Activated gamma-delta T cell treated with anti-CD3 and anti-CD28 coated beads, Interleukin-2, amount 50 U/mL, for 16 hours (primary cell): ENCODE measurements at places on chromosomes 16 and 17.
A peak's percentile ranks its signal among the peaks of the same experiment; 100 is the strongest.

- DNase-seq = no peak
Observed at GRCh38 chr17:45334701-45335677, 18.2 kb upstream of the MAP3K14 start.

DNA sequence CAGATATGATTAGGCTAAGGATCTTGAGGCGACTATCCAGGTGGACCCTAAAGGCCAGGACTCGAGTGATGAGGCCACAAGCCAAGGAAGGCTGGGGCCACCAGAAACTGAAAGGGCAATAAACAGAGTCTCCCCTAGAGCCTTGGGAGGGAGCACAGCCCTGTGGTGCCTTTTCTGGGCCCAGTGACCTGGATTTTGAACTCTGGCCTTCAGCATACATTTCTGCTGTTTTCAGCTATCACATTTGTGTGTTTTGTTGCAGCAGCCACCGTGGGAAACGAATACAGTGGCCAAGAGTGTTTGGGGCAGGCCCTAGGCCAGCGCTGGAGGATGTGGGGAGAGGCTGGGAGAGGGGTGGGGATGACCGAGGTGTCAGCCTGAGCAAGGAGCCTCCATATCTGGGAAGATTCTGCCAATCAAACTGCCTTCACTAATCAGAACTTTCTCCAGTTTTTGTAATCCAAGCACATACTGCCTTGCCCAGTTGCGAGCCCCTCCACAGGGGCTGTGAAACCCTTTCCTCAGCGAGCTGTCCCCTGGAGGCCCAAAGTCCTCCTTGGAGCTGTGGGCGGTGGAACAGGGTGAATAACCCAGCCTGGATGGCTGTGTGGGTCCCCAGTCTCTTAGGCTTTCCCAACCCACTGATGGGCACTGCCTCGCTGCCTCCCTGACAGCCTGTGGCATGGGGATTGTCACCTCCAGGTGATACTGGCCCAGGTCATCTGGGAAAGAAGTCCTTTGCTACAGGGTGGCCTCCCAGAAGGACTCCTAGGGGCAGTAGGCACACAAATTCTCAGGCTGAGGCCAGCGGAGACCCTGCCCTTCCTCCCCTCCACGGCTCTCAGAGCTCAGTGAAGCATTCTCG is 16.8 kb downstream of the B9D1 start:
- DNase-seq = no peak

- no peak for DNase-seq
Observed at GRCh38 chr17:49358641-49359247, 3.3 kb downstream of the ZNF652 start.

- DNase-seq = no peak
Observed at GRCh38 chr17:13425390-13425789, 176.3 kb downstream of the HS3ST3A1 start.

DNA sequence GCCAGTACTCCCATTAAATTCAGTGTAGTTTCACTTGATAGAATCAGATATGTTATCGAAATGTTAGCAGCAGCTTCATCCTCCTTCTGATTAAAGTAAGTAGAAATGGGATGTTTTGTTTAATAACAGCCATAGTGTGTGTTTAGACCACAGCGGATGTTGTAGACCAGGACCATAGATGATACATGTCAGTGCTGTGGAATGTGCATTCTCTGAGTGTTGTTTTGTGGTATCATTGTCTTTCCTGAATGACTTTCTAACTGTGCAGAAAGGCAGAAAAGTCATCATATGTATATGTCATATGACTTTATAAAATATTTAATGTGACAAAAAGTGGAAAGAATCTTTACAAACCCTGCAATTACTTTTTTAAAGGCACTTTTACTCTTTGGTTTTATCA is 55.6 kb downstream of the CYLD start:
- DNase-seq = no peak

- peak; percentile 4 for DNase-seq
Observed at GRCh38 chr17:37570527-37571093, 38.6 kb downstream of the SYNRG start.

DNA sequence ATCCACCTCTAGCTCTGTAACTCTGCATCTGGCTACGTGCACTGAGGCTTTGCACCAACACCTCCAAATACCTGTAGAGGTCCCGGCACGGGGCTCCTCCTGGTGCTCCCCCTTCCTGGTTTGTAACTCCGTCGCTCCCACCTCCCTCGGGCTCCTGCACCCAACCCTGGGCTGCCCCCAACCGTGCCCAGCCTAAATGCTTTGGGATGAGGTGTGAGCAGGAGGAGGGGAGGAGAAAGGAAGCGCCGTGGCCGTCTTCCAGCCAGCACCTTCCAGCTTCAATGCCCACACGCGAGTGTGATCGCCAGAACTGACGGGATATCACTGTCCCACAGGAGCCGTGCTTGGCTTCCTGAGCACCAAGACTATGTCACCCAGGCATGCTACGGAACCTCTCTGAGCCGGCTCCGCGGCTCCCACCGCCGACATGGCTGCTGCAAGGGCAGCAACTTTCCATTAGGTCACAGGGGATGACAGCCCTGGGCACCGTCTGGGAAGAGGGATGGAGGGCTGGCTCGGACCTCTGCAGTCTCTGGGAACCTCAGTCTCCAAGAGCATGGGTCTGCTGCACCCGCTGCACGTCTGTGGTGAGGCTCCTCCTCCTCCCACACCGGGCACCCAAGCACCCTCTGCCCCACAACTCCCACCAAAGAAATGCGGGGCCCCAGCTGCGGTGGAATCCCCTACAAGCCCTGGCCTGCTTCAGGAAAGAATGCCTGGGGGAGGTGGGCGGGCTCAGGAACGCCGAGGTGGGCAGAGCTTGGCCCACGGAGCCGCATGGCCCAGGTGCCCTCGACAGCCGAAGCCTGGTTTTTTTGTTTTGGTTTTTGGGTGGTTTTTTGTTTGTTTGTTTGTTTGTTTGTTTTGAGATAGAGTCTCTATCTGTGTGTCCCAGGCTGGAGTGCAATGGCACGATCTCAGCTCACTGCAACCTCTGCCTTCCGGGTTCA is 6.4 kb upstream of the SLC38A10 start:
- DNase-seq = no peak

GRCh38 chr16:3518292-3518985 is 17.6 kb downstream of the CLUAP1 start:
- DNase-seq = no peak

DNA sequence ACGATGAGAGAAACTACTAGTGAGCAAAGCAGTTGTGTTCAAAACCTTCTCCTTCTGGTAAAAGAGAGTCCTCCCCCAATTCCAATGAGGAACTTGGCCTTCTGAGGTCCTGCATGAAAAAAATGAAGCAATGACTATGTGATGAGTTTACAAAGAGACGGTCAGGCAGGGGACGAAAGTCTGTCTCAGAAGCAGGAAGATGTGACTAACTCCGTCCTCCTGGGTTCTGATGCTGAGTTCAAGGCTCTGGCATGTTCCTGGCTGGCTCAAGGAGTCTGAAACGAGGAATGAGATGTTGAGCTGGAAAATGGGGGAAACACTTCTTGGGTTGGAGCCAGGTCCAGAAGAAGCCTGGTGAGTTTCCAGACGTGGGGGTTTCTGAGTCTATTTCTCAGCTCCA is 129.6 kb downstream of the CPPED1 start:
- DNase-seq = no peak

DNA sequence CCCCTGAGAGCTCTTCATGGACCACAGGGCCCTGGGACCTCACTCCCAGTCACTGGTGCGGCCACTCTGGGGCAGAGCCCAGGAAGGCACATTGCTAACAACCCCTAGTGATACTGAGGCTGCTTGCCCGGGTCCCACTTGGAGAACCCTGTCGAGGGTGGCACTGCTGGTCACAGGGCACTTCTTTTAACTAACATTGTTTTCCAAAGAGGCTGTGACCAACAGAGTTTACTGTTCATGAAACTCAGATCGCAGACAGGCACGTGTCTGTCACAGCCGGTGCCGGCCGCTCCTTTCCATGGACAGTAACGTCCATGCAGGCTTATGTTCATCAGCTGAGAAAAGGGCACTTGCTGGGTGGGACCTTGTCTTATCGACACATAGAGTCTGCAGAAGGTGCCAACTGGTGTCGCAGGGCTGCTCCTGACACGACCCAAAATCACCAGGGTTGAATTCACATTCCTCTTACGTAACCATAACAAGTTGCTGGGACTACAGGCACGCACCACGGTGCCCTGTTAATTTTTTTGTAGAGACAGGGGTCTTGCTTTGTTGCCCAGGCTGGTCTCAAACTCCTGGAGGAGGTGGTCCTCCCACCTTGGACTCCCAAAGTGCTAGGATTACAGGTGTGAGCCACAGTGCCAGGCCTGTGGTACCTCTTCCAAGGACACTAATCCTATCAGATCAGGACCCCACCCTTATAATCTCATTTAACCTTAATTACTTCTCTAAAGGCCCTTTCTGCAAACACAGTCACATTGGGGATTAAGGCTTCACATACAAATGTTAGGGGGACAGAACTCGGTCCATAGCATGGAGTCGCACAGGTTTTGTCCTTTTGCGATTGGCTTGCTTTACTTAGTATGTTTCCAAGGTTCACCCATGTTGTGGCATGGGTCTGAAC is 1.2 kb upstream of the ZC3H18 start:
- DNase-seq = no peak

- no peak for DNase-seq
Observed at GRCh38 chr16:1690810-1691209, 12.7 kb downstream of the JPT2 start.

GRCh38 chr16:69754143-69754468 is 620 bp downstream of the NOB1 start:
- DNase-seq = no peak

- DNase-seq = no peak
Observed at GRCh38 chr16:88327561-88328312, 55.0 kb upstream of the ZNF469 start.

DNA sequence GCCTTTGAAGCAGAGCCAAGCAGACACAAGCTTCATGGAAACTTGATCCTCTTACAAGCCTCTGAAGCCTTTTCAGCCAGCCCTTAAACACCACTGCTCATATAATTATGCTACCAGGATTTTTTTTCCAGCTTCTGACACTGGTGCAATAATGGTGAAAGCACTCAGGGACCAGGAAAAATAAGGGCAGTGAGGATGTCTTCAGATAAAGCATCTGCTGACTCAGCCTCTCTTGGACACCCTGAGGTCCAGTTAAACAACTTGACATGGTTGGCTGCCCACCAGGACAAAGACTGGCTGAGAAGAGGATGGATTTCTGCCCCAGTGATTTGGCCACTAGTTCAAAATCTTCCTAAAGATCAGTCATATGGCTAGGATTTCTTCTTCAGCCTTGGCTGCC is 124.2 kb upstream of the N4BP1 start:
- DNase-seq = no peak

DNA sequence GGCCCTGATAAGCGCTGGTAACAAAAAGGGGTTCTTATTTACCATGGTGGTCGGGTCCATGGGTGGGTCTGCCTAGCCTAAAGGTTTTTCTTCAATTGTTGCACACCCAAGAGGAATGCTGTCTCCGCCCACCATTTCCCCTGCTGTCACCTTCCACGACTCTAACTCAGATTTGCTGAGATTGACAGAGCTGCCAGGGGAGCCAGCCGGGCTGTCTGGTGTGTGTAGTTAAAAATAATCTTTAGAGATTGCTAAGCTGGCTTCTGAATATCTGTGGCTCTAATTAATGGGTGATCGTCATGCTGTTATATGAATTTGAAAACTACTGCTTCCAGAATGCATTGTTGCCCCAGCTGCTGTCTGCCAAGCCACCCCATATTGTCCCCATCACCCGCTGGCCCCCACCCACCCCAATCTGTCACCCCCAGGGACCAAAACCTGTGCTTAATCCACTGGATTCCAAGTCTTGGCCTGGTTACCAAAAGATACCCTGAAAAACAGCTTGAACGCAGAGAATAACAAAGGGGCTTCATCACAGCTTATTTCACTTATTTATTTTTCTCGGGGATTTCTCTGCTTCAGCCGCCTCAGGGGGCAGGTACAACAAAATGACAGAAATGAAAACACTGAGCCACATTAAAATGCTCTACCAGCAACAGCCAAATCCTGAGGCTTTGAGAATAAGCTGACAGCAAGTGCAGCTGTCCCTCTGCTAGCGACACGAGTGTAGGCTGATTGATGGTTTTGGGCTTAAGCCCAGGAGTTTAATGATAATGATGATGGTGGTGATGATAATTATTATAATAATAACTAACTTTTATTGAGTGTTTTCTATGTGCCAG is 46.1 kb upstream of the NLK start:
- no peak for DNase-seq

- DNase-seq = no peak
Observed at GRCh38 chr16:19127205-19127604, 13.4 kb downstream of the ITPRIPL2 start.

DNA sequence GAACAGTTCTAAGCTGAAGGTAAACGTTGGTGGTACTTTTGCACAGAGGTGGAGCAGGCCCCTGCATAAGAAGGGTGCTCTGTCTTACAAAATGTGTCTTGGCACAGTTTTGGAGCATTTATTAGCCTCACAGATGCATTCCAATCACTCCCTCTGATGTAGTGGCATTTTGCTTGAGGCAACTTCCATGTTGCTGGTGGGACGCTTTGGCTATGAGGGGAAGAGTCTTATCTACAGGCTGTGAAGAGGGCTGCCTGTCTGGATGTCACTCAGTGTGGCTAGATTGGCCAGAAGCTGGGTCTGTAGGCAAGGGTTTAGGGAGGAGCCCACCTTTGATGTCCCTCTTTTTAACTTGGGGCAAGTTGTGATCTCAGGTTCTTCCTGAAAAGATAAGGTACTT is 2.6 kb upstream of the RARA start:
- DNase-seq = no peak

- DNase-seq = no peak
Observed at GRCh38 chr16:69118468-69118867, 13.0 kb downstream of the HAS3 start.

DNA sequence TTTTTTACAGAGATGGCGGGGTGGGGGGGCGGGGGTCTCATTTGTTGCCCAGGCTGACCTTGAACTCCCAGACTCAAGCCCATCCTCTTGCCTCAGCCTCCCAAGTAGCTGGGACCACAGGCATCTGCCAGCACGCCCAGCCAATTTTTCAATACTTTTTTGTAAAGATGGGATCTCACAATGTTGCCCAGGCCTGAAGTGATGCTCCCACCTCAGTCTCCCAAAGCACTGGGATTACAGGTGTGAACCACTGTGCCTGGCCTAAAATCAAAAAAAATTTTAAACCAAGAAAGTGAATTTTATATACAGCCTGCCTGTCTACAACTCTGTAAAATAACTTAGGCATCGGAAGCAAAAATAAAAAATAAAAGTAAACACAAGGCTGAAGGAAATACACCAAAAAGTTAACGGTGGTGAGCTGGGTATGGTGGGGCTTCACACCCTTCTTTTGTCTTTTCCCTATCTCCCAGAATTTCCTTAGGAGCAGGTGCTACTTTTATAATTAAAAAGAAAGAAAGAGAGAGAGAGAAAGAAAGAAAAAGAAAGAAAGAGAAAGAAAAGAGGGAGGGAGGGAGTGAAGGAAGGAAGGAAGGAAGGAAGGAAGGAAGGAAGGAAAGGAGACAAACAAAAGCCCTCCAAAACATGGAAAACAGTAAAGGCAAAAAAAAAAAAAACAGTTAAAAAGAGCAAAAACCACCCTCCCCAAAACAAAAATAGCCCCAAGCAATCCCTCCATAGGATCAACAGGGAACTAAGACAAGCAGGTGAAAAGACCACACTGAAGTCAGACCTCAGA is 51.4 kb downstream of the TBC1D16 start:
- no peak for DNase-seq
